ENCODE measurements at places on chromosomes 6 and 20. TPM values are rescaled to one million over a fixed set of nuclear protein-coding genes. Genes with fewer than 3 reads are reported as not detected.

The BPIFA1 gene
- 0.46 TPM for total RNA-seq

The CD93 gene
- 57.5 TPM for total RNA-seq

The SYNDIG1 gene
- 0.37 TPM for total RNA-seq

The IMPG1 gene
- not detected for total RNA-seq

The OR2B6 gene
- total RNA-seq: not detected

The ZNF76 gene
- total RNA-seq: 242 TPM

The SLCO4A1 gene
- total RNA-seq: 53.6 TPM

The CD164 gene
- total RNA-seq: 274 TPM

The PRDM13 gene
- total RNA-seq: not detected

The PI3 gene
- 7.2 TPM for total RNA-seq

The CEBPB gene
- total RNA-seq: 232 TPM

The PLG gene
- total RNA-seq: not detected

The SALL4 gene
- not detected for total RNA-seq

The XKR7 gene
- total RNA-seq: not detected

The RNASET2 gene
- total RNA-seq: 66.4 TPM

The LPIN3 gene
- total RNA-seq: 14.0 TPM

The GMPR gene
- 12.9 TPM for total RNA-seq
